ENCODE measurements at places on chromosomes 3 and 15.

- DNase-seq = no peak
These were observed 644.2 kb downstream of the MCTP2 start for GRCh38 chr15:94875550-94875949.

DNA sequence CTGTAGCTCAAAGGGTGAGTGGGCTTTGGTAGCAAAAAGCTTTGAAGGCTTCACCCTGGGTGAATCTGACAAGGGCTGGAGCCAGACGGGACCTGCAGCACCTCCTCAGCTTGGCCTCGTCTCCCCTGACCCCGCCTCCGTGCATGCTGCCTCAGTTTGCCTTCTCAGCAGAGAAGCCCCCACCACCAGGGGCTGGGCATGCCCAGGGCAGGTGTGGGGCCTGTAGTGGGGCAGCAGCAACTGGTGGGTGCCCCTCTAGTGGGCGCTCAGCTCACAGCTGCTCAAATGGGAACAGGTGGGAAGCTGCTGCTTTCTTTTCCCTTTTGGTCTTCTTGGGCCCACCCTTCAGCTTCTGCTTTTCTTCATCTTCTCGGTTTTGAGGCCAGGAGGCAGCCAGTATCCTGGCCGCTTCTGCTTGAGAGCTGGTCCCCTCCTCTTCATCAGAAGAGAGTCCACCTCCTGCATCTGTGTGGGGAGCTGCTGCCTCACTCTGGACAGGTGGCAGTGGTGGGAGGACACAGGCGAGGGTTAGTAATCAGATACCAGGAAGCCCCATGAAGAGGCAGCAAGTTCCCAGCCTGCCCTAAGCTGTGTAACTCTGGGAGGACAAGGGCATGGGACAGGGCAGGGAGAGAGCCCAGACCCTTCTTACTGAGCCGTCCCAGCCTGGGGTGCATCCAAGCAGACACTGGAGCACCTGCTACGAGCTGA lies 21.0 kb downstream of the TMEM43 start:
- no peak for DNase-seq

DNA sequence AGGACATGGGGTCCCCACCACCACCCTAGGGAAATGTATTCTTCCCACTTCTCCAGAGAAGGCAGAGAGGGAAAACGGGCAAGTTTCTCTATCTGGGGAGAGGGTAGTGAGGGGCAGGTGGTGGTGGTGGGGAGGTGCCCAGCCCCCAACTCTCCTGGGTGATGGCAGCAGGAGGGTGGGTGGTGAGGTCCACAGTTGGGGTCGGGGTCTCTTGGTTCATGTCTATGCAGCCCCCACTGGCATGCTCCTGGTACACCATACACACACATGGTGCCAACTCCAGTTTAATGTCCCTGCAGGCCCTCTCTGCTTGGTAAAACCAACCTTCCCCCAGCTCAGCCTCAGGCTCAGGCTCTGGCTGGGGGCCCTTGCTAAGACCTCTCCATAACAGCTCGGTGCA lies 254.5 kb upstream of the LYSMD4 start:
- DNase-seq = no peak

DNA sequence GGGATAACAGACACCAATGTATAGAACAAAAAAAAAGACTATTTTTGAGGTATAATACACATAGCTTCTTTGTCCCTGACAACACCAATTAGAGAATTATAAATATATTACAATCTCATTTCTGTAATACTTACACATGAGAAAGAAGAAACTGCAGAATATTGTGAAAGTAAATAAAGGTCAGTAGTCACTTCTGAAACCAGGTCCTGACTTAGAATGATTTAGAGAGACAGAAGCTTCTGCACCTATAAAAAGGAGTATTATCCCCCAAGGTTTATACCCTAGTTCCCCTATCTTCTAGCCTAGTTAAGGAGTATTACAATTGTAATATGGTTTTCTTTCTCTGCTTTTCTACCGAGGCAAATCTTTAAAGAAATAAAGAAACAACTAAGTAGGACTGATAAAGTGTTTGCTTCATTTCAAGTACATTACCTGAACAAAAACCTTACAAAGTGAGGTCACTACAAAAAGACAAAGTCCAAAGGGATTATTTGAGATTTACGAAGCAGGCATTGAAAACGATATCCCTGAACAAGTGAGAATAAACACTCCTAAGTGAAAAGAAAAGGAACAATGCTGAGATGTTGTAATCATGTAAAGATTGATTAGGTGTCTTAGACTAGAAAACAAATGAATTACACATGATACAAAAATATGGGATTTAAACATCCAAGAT lies 103.0 kb downstream of the GBE1 start:
- DNase-seq = no peak

GRCh38 chr15:25862472-25863110 lies 536 bp downstream of the ATP10A start:
- DNase-seq = peak; percentile 40

- no peak for DNase-seq
These were observed 247.1 kb downstream of the CHST2 start for GRCh38 chr3:143366672-143367071.

DNA sequence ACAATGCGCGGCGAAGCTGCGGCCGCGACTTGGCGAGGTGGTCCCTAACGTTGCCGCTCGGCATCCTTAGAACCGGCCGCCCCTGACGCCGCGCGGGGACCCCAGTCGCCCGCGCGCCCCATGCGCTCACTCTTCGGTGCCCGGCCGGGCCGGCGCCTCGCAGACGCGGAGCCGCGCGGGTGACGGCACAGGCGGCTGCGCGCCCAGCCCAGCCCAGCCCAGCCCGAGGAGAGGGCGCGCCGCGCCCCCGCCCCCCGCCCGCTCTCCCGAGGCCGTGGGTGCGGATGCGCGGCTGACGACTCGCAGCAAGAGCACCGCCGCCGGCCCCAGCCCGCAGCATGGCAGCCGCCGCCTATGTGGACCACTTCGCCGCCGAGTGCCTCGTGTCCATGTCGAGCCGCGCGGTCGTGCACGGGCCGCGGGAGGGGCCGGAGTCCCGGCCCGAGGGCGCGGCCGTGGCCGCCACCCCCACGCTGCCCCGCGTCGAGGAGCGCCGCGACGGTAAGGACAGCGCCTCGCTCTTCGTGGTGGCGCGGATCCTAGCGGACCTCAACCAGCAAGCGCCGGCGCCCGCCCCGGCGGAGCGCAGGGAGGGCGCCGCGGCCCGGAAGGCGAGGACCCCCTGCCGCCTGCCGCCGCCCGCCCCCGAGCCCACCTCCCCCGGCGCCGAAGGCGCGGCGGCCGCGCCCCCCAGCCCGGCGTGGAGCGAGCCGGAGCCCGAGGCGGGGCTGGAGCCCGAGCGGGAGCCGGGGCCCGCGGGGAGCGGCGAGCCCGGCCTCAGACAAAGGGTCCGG lies 437 bp downstream of the KLF13 start:
- peak; percentile 56 for DNase-seq

- peak; percentile 20 for DNase-seq
These were observed 815 bp downstream of the SPINT1 start for GRCh38 chr15:40844696-40845030.

DNA sequence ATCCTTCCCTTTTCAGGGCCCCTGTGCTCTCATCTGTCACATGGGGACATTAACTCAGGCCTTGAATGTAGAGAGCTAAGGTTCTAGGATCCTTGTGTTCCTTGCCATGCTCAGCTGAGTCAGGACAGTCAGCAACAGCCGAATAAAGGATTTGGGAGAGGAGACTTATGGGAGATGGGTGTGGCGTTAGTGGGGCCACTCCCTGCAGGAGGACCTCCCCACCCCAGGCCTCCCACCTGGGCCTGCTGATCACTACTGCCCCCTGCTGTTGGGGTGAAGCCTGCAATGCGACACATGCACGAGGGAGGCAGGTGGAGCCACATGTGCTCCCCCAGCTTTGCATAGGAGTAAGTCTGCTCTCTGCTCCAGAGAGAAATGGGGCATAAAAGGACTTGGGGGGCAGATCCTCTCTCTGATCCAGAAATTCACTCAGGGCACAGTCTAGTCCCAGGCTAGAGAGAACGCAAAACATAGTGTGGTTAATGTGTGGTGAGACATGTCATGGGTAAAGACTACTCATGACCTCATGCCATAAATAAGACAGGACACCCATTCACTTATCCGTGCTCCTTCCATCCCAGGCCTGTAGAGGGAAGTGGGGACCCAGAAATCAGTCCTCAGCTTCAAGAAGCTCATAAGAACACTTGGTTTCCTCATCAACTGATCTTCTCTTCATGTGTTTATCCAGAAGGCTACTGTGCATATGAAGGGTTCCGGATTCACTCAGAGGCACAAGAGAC lies 19.4 kb downstream of the RBP1 start:
- no peak for DNase-seq

DNA sequence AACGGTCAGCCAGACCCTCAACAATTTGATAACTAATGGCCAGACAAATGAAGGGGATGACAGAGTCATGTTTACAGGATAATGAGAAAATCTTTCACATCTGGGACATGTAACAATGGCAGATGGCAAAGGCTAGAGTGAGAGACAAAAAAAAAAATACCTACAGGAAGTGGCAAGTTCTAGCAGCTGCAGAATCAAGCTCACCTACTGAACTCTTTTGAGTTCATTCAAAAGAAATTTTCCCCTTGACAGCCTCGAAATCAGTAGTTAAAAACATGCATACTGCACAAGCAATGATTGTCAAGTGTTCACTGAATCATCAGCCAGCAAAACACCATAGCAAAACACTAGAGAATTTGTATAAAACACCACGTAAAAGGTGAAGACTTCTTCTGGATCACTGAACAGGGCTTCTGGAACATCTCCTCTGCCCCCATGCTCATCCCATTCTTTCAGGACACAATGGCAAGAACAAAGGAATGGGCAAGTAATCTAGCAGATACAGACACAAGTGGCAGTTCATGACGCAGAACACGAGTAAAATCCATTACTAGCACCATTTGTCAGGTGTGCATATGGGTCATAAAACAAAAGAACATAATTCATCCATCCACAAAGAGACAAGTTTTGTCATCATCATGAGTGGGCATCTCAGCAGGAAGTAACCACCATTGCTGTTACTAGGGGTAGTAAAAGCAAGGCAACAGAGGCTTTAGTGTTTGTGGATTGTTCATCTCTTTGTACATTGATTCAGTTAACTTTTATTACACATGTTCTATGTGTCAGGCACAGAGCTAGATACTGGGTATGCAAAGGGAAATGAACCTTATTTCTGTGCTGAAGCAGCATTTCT lies 13.8 kb upstream of the KCNMB2 start:
- DNase-seq = no peak

GRCh38 chr3:113623324-113623723 lies 73.1 kb downstream of the USF3 start:
- no peak for DNase-seq

DNA sequence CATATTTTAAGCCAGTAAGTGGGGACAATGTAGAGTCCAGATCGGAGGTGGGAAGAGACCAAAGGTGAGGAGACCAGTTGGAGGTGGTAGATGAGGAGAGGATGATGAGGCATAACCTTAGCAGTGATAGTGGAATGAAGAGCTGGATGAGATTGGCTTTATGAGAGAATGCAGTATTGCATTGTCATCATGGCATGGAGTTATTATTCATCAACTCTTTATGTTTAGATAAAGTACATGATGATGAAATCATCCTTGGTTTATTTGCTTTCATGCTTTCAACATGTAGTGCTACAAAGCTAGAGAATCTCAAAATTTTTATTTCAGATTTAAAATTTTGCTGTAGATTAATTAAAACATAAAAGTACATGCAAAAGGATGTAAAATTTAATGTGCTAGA lies 64.0 kb downstream of the PPM1L start:
- DNase-seq = no peak

DNA sequence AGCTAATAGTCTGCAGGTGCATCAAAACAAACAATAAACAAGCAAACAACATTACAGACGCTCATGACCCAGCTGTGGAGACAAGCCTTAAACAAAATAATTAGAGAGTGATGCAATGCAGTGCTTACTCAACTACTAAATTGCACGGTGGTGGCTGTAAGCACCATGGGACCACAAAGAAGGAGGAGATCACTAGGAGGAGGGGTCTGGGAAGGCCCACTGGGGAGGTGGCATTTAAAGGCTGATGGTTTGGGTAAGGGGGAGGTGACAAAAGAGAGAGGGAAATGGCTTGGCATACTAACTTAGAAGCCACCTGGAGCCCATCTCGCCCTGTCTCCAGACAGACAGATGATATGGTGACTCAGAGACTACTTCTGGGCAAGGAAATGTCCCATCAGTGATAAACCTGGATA lies 516.7 kb downstream of the FOXP1 start:
- DNase-seq = no peak

DNA sequence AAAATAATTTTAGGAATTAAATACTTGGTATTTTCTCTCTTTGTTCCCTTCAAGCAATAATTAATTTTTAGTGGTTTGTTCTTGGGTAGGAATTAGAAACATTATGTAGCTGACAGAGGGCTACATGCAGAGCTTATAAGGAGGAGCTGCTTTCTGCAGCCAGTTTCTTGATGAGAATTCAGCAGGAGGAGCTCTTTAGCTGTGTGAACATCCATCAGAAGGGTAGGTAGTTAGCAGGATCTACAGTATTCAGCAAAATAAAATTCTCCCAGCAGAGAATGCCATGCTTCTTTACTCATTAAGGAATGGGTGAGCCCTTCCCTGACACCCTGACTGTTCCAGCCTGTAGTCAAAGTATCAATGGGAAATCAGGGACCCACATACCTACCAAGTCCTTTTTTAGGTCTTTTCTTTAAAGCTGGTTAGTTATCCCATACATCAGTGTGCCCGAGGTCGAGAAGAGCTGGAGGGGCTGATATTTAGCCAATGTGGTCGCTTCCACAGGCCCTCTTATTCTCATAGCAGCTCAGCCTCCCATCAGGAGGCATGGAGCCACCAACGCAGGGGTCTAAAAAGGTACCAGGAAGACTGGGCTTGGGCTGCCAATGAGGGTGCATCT lies 54.0 kb downstream of the KCNAB1 start:
- DNase-seq = no peak

DNA sequence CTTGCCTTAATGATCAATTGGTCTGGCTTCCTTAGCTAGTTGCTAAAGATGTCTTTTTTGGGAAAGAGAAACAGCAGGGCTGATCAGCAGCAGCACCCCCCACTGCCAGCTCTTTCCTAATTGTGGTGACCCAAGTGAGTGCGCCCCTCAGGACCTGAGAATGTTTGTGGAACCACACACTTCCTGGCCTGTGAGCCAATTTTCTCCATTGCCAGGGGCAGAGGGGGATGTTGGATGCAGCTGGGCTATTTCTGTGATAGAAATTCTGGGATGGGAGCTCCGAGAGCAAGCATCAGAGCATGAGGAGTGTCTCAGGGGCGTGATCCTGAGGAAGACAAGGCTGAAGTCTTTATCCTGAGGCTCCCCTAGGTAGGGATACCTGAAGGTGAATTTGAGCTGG lies 66.6 kb downstream of the CLDN11 start:
- no peak for DNase-seq

DNA sequence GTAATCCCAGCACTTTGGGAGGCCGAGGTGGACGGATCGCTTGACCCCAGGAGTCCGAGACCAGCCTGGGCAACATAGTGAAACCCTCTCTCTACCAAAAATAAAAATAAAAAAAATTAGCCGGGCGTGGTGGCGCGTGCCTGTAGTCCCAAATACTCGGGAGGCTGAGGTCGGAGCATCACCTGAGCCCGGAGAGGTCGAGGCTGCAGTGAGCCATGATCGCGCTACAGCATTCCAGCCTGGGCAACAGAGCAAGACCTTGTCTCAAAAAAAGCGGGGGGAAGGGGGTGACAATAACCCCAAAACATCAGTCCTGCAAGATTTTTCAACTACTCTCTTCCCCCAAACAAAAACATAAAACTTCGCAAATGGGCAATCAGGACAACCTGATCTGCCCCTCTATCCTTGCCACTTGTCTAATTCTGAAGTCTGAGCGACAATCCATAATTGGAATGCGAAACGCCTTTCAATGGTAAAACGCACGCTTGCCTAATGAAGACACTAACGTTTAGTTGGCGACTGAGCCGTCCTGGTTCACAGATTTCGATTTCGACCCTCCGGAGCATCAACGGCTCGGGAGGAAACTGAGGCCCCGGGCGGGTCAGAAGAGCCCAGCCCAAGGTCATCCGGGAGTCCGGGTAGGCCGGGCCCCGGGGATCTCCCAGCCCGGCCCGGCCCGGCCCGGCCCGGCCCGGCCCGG lies 868 bp downstream of the BTBD1 start:
- no peak for DNase-seq
